RWPE2 (cell line): ENCODE measurements at places on chromosomes 1 and 21.

DNA sequence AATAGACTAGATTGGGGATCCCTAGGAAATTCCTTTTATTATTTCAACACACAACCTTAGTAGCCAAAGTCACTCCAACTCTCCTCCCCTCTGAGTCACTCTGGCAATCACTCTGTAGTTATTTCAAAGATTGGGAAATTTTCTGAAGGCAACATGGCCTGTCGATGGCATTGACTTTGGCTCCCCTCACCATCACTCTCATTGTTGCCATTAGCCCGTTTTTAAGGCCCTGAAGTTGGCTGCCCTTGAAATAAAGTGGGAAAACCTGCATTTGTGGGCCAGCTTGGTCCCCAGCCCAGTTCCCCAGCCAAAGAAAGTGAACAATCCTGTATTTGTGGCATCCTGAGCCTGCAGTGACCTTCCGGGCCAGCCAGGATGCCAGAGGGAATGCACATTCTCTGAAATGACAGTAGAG is 52.5 kb downstream of the CDC7 start:
- no peak for DNase-seq
- H3K36me3 ChIP-seq, result no peaks in the 10 kb centered on the region
- peaks cover 5% of the 10 kb centered on the region for H3K4me1 ChIP-seq
- H3K27me3 ChIP-seq, result no peaks in the 10 kb centered on the region

GRCh38 chr1:5991381-5992025 is 722 bp downstream of the NPHP4 start:
- peak; percentile 47 for DNase-seq
- peaks cover 5% of the 10 kb centered on the region for H3K4me1 ChIP-seq
- no peaks in the 10 kb centered on the region for H3K27me3 ChIP-seq
- peak overlapping the region; percentile 44 for H3K27ac ChIP-seq
- peak overlapping the region; percentile 54 for H3K4me3 ChIP-seq

- H3K4me1 ChIP-seq, result peaks cover 5% of the 10 kb centered on the region
- peaks cover 4% of the 10 kb centered on the region; the same call in 1 of the 2 replicates for H3K36me3 ChIP-seq
- no peak overlapping the region for H3K27ac ChIP-seq
- peak; percentile 32 for DNase-seq
- no peak overlapping the region for H3K4me3 ChIP-seq
Observed at GRCh38 chr21:42221581-42222345, 2.8 kb downstream of the ABCG1 start.

GRCh38 chr1:13754510-13755103 is 54.6 kb downstream of the PRDM2 start:
- no peak for DNase-seq
- peaks cover 20% of the 10 kb centered on the region for H3K36me3 ChIP-seq
- peaks cover 41% of the 10 kb centered on the region for H3K4me1 ChIP-seq
- H3K4me3 ChIP-seq, result no peak overlapping the region
